ENCODE measurements at places on chromosomes 7 and 10.
A peak's percentile ranks its signal among the peaks of the same experiment; 100 is the strongest.

DNA sequence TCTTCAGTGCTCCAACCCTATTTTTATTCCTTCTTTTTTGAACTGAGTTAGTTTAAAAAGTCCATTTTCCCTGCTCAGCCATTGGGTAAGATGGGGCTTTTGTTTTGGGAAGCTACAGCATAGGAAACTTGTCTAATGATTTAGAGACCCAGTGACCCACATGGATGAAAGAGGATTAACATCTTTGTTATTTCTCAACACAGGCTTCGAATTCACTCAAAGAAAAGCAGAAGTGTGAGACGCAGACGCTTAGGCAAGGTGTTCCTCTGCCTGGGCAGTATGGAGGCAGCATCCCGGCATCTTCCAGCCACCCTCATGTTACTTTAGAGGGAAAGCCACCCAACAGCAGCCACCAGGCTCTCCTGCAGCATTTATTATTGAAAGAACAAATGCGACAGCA, 152.0 kb downstream of the HDAC9 start:
- DNase-seq = no peak

- DNase-seq = no peak
These were observed 475.3 kb upstream of the C7orf33 start for GRCh38 chr7:148115308-148115707.

DNA sequence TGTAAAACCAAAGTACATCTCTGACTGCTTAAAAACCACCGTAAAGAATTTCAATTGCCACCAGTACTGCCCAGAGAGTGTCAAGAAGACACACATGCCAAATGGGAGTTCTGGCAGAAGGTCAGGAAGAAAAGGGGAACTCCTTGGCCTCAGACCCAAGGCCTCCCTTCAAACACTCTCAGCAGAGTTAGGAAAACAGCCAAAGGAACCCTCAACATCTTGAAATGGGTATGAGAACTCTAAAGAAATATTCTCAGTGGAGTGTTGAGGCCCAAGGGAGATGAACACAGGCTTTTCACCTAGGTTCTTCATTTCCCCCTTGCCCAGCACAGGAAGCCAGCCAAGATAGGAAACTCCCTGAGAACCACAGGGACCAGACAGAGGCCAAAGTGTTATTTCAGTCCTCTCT, 96.1 kb upstream of the ASAH2 start:
- peak; percentile 8 for DNase-seq

- DNase-seq = no peak
These were observed 47.6 kb downstream of the CASD1 start for GRCh38 chr7:94557215-94557614.

DNA sequence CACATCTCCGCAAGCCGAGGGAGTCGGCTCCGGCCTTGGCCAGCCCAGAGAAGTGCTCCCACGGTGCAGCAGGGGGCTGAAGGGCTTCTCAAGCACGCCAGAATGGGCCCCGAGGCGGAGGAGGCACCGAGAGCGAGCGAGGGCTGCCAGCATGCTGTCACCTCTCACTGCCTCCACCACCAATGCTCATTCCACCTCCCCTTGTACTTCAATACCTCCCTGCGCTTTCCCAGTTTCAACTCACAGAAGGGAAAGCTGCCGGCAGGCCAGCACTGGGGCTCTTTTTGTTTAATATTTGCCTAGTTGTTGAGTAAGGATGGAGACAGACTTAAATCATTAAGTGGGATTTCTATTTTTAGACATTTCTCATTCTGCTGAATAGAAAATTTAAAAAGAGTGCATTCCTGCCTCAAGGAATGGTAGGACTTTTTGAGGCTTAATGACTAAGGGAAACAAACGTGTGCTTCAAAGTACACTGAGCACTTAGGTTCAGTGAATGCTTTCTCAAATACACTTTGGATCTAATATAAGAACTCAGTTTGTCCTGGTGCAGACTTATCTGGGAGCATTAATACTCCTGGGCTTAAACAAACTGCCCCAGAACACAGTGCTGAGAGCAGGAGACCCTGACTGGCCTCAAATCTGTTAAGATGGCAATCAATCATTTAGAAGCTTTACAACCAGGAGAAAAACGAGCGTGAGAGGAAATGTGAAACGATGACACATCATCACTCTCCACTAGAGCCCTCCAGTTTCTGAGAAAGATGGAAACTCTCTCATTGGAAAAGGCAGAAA, 131.2 kb downstream of the RALA start:
- DNase-seq = no peak

GRCh38 chr10:67242528-67242927, 316.7 kb downstream of the LRRTM3 start:
- DNase-seq = no peak

GRCh38 chr7:5525271-5526099, 101.9 kb upstream of the TNRC18 start:
- DNase-seq = peak; percentile 25

- DNase-seq = no peak
These were observed 139.1 kb downstream of the WNT2 start for GRCh38 chr7:117183729-117184128.

DNA sequence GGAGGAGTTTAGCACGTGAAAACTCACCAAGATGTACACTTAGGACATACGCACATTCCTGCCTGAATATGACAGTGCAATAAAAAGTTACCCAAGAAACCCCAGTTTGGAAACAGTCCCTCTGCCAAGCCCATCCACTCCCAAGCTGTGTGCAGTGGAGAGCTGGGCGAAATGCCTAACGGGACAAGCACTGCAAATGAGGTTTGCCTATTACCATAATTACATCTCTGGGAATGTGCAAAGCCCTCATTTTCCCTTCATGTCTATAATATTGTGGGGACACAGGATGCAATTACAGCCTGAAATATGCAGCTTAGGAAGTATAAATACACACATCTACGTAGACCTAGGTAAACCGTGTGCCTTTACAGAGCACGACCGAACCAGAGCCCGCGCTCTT, 117.5 kb downstream of the PLXNA4 start:
- DNase-seq = no peak

GRCh38 chr7:105297985-105298384, 90.7 kb downstream of the SRPK2 start:
- DNase-seq = no peak

DNA sequence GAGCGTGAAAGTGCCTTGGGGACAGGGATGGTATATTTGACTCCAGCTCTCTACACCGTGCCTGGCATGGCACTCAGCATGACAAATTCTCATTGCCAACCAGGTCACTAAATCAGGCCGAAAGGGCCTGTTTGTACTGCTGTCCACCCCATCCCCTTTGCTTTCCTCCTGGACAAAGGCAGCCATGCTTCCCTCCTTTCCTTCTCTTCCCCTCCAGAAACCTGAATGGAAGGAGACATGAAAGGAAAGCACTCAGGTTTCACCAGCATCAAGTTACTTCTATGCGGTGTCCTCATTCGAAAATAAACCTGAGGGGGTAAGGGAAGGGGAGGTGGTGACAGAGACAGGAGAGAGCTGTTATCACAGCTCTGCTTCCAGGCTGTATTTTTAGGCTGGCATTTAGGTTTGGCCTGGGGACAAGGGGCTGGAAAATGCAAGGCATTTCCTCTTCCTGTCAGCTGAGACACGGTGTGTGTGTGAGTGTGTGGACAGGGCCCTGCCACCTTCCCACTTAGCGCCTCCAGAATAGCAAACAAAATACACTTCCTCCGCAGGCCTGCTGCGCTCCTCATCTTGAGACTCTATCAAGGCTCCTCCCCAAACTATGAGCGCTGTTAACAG, 79.9 kb upstream of the COL13A1 start:
- no peak for DNase-seq

- DNase-seq = no peak
These were observed 5.8 kb downstream of the TWIST1 start for GRCh38 chr7:19111474-19112273.

- DNase-seq = no peak
These were observed 10.6 kb downstream of the ZFAND2A start for GRCh38 chr7:1149351-1149794.

DNA sequence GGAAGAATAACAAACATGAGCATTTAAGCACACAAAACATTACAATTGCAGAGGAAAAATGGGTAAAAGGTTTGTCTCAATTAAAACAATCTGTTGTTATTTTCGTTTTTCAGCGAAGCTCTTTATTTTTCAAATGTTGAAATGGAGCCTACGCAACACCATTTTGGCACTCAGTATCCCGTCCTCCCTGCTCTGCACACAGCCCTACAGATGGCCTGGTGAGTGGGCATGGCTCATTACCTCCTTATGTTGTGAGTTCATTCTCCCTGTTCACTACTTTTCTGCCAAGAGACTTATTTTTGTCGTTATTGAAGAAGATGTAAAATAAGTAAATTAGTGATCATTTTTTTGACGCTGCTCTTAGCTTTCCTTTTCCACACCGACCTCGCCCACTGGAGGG, 167.8 kb upstream of the CXCL12 start:
- DNase-seq = no peak

GRCh38 chr10:49744924-49745605, 17.1 kb downstream of the OGDHL start:
- DNase-seq = no peak

GRCh38 chr7:158759749-158760444, 55.3 kb upstream of the NCAPG2 start:
- DNase-seq = no peak

GRCh38 chr10:21069929-21070700, 173.0 kb upstream of the NEBL start:
- no peak for DNase-seq

- DNase-seq = no peak
These were observed 276.8 kb downstream of the DNAJB9 start for GRCh38 chr7:108846471-108846870.

DNA sequence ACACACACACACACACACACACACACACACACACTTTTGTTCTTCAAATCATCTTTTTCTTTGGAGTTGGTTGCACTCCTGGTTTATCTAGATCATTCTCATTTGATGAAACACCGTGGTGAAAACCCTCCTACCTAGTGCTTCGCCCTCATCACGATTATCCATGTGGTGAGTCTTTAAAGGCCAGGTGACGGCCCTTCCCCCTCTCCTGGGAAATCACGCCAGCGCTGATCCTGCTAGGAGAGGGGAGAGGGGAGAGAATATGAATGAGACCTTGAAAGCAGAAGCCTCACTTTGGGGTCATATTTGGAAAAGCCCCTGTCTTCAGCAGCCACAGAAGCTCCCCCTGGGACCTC, 103.9 kb upstream of the LRRC4 start:
- DNase-seq = no peak

DNA sequence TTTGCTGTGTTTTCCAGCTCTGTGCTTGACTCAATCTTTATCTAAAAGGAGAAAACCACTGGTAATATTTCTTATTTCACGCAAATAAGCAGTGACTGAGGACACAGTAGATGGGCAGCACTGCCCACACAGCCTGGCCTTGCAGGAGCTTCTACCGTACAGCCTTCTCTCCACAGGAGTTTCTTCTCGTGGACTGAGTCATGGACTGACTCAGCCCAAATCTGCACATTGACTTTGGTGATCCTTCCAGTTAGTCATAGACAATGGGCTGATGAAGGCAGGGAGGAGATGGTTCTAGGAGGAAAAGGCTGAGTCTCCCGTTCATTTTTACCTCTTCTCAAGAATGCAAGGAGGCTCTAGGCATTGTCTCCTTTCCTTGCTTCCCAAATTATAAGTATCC, 200.7 kb downstream of the RAPGEF5 start:
- no peak for DNase-seq

GRCh38 chr7:370775-371118, 80.8 kb downstream of the FOXL3 start:
- DNase-seq = no peak

DNA sequence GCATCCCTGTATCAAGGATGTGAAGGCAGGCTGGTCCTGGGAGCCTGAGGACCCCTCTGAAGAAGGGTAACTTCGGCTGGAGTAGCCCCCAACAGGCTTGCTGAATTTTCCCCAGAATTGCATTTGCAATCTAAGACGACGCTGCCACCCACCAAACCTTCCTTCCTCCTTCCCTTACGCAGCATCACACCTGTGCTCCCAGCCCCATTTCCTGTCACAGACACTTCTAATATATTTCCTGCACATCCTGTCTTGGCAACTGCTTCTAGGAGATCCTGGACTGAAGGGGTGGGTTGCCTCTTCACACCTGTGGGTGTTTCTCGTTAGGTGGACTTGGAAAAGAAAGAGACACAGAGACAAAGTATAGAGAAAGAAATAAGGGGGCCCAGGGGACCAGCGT, 9.4 kb upstream of the PGAM1 start:
- peak; percentile 60 for DNase-seq

- DNase-seq = no peak
These were observed 538.0 kb downstream of the DNAJB6 start for GRCh38 chr7:157874870-157875229.

- no peak for DNase-seq
These were observed 212.3 kb downstream of the DKK1 start for GRCh38 chr10:52526251-52526823.

GRCh38 chr10:32366588-32366987, 19.6 kb upstream of the EPC1 start:
- DNase-seq = no peak

- DNase-seq = no peak
These were observed 216.8 kb downstream of the SNX10 start for GRCh38 chr7:26508481-26508880.

DNA sequence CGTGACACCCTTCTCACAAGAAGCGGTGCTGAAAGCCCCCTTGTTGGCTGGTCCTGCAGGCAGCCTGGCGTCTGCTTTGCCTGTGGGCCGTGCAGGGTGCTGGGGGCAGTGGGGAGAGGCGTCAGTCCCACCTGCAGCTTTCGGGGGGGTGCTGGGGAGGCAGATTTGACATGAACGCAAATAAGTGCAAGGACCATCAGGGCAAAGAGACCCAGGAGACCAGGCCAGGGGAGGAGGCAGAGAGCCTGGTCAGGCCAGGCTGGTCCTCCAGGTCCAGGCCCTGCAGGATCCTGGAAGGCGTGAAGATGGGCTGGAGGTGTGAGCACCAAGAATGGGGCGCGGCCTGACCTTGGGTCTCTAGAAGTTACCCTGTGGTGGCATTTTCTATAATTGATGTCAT, 81.6 kb downstream of the MGMT start:
- DNase-seq = no peak

GRCh38 chr7:8232999-8233847, 28.7 kb downstream of the ICA1 start:
- no peak for DNase-seq

DNA sequence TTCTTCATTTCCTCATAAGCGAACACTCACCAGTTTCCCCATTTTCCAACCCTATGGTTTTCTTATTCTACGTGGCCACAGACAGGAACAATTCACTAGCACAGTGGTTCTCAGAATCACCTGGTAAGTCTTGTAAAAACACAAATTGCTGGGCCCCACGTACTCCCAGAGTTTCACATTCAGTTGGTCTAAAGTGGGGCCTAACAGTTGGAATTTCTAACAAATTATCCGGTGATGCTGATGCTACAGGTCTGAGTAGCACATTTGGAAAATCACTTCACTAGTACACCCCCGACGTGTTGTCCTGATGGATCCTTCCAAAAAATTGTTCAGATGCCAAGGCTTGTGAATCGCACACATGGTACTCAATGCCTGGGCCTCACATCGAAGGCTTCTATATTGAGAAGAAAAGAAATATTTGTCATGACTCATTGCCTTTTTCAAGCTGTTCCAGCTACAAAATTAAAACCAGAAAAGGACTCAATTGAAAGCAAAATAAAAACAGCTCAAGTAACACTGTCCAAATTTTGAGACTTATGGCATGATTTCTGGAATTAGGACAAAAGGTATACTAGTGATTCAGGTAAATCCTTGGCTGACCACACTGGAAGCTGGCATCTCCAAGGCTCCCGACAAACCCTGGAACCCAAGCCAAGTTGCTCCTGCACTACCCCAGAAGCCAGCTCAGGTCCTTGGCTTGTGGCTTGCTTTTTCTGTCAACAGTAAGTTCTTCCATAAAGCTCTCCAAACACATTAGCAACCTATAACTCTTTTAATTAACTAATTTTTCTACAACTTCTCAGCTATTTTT, 12.9 kb upstream of the VIM start:
- no peak for DNase-seq
